AG04449 (cell line): ENCODE measurements at places on chromosomes 5 and 9.
A peak's percentile ranks its signal among the peaks of the same experiment; 100 is the strongest.

DNA sequence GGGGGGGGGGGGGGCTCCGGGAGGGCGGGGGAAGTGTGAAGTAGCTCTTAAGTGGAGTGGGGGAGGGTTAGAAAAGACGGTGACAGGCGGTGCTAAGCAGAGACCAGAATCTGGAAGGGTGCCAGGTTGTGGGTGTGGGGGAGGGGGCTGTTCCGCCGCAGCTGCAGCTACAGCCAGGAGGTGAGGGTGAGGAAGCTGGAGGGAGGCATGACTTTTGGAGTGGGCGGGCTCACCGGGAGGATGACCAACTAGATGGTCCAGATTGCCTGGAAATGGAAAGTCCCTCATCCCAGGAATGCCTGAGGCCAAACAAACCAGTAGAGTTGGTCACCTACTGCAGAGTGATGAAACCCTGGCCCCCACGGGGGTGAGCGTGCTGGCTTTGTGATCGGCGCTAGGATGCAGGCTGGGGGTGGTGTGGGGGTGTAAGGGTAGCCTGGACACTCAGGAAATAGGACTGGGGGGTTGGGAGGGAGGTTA lies 158.1 kb upstream of the SHB start:
- peak; percentile 59 for DNase-seq

- no peak for DNase-seq
These were observed 1116.0 kb upstream of the SEMA6A start for GRCh38 chr5:117690612-117691011.

DNA sequence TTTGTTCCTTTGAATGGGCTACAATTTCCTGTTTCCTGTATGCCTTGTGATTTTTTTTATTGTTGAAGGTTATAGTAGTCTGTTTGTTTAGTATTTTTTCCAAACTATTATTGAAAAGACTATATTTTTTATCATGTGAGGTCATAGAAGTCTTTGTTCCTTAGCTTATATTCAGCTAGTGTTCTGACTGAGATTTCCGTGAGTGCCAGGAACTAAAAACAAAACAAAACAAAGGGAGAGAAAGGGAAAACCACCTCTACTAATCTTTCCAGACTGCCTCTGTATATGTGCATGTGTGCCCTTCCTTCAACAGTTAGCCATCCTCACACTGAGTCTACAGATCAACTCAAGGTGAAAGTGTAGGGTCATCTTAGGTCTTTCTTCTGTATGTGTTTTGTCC lies 79.0 kb downstream of the OSTF1 start:
- no peak for DNase-seq

DNA sequence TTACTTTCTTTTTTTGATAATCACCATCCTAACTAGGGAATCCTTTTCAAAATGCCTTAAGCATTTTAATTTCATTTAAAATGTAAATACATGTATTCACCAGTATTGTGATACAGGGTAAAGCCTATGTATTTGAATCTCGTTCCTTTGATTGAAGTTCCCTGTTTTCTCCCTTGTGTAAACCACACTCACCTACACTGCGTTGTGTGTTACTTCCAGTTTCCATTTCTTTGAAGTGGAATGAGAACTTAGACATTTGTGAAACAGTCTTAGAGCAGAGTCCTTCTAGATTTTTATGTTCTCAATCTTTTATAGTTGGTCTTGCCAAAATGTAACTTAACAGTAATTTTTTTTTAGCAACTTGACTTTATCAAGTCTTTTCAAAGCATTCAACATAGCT lies 101.4 kb downstream of the ZNF462 start:
- no peak for DNase-seq

GRCh38 chr5:100800562-100800961 lies 102.5 kb downstream of the ST8SIA4 start:
- no peak for DNase-seq

DNA sequence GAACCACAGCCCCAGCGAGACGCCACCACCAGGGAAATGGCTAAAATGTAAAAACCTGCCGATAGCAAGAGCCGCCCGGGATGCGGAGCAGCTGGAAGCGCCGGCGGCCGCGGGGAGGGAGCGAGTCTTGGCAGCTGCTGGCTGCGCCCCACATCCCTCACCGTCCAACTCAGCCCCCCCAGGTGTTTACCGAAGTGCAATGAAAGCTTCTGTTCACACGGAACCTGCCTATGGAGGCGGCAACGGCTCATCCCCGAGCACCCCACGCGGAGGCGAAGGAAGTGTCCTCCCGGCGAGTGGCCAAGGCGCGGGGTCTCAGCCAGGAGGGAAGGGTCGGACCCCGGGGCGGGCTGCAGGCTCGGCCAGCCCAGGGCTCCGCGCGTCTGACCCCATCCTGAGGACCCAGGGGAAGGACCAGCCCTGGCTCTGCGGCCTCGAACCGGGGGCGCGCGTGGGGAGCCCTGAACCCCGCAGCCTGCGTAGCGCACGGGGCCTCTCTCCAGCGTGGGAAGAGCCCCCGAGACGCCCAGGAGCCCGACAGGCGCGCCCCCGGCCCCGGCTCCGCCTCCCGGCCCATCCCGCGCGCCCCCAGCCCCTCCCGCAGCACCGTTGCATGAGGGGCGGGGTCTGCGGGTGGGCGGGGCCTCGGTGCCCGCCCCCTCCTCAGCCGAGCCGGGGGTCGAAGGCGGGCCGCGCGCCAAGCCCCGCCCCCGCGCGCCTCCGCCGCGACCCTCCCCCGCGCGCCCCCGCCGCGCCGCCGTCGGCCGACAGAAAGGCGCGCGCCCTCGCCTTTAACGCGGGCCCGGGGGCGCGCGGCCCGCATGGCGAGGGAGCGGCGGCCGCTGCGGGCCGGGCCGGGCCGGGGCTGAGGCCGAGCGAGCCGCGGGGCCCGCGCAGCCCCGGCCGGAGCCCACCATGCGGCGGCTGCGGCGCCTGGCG lies at the start of gene DIPK1B:
Gene DIPK1B, plus strand, starts transcription at position 822 of the 939 bp plus-strand sequence. Its CDS starts 94 bp downstream, at position 916.
- DNase-seq: no peak
